ENCODE measurements at places on chromosomes 1 and 21. TPM values are rescaled to one million over a fixed set of nuclear protein-coding genes. Genes with fewer than 3 reads are reported as not detected.

- H3K27me3 ChIP-seq, result no peaks in the 10 kb centered on the region
- DNase-seq, result no peak
- H3K4me1 ChIP-seq, result peaks cover 12% of the 10 kb centered on the region
Measured at GRCh38 chr1:2136386-2137235, 58.0 kb downstream of the FAAP20 start.

DNA sequence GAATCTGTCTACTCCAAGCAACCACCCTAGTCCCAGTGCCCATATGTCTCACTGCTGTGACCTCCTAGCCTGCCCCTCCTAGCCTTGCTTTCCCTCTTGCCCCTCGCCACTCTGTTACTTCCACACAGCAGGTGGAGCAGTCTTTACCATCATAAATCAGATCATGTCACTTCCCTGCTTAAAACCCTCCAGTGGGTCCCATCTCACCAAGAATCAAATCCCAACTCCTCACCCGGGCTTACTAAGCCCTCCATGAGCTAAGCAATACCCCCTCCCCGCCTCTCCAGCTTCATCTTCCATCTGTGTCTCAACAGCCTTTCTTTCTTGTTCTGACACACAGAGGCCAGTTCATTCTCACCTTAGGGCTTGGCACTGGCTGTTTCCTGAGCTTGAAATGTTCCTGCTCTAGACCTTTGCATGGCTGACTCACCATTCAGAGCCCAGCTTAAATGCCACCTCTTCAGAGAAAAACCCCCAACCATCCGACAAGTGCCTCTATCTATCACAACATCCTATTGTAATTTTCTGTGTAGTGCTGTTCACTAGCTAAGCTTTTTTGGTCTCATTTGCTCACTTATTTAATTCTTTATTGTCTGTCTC is 22.3 kb downstream of the KNCN start:
- DNase-seq, result no peak
- no peak overlapping the region for H3K27ac ChIP-seq
- peaks cover 4% of the 10 kb centered on the region for H3K4me1 ChIP-seq
- no peaks in the 10 kb centered on the region for H3K36me3 ChIP-seq

- H3K4me3 ChIP-seq, result peak overlapping the region; percentile 76
- H3K27ac ChIP-seq, result peak overlapping the region; percentile 100
- H3K36me3 ChIP-seq, result peaks cover 4% of the 10 kb centered on the region
- DNase-seq, result peak; percentile 98
- peaks cover 9% of the 10 kb centered on the region for H3K4me1 ChIP-seq
- no peaks in the 10 kb centered on the region for H3K27me3 ChIP-seq
Measured at GRCh38 chr1:155134880-155135414, 705 bp upstream of the SLC50A1 start.

The HNRNPCL2 gene
- total RNA-seq, result not detected

DNA sequence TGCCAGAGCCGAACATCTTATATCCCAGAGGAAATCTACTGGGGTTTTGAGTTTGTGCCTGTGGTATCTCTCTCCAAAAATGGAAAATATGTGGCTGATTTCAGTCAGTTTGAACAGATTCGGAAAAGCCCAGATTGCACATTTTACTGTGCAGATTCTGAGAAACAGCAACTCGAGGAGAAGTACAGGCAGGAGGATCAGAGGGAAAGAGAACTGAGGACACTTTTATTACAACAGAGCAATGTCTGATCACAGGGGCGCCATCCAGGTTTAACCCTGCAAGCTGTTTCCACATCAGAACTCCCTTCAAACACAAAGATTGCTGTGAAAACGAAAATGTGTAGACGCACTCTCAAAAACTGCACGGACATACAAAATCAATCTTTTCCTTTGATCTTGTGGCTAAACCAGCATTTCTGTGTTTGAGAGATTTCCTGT is 43.4 kb downstream of the KCNJ15 start:
- no peaks in the 10 kb centered on the region for H3K36me3 ChIP-seq
- no peak overlapping the region for H3K27ac ChIP-seq
- H3K4me3 ChIP-seq, result no peak overlapping the region
- DNase-seq, result no peak
- no peaks in the 10 kb centered on the region for H3K27me3 ChIP-seq
- no peaks in the 10 kb centered on the region for H3K4me1 ChIP-seq

GRCh38 chr1:173717238-173717637 is 2.5 kb downstream of the KLHL20 start:
- no peaks in the 10 kb centered on the region for H3K36me3 ChIP-seq
- no peak overlapping the region for H3K4me3 ChIP-seq
- H3K27ac ChIP-seq, result no peak overlapping the region
- no peaks in the 10 kb centered on the region for H3K4me1 ChIP-seq
- no peaks in the 10 kb centered on the region for H3K27me3 ChIP-seq

DNA sequence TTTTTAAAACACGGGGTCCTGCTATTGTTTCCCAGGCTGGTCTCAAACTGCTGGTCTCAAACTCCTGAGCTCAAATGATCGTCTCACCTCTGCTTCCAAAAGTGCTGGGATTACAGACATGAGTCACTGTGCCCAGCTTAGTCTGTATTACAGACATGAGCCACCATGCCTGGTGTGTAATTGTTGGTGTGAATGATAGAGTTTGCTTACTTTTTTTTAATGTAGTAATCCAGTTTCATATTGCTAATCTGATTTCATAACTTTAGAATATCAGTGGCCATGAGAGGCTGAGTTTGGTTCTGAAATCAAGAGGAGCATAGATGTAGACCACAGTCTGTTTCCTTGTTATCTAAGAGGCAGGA is 3.4 kb downstream of the EPB41 start:
- H3K27me3 ChIP-seq, result no peaks in the 10 kb centered on the region
- H3K36me3 ChIP-seq, result no peaks in the 10 kb centered on the region
- DNase-seq, result no peak
- no peak overlapping the region for H3K27ac ChIP-seq
- H3K4me1 ChIP-seq, result peaks cover 4% of the 10 kb centered on the region

The TSSK3 gene
- 4.8 TPM for total RNA-seq

DNA sequence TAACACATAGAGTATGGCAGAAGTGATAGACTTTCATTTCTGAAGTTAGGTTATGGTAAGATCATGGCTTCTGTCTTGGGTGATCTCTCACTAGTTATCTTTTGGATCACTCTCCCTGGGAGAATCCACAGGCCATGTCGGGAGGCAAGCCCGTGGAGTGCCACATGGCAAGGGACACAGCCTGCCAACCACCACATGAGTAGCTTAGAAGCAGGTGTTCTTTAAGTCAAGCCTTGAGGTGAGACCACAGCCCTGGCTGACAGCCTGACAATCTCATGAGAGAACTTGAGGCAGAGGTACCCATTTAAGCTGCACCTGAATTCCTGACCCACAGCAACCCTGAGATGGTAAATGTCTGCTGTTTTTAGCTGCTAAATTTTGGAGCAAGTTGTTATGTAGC is 130.4 kb downstream of the KCNN3 start:
- no peaks in the 10 kb centered on the region for H3K4me1 ChIP-seq
- H3K4me3 ChIP-seq, result no peak overlapping the region
- no peaks in the 10 kb centered on the region for H3K36me3 ChIP-seq
- H3K27me3 ChIP-seq, result no peaks in the 10 kb centered on the region
- H3K27ac ChIP-seq, result no peak overlapping the region
- no peak for DNase-seq

GRCh38 chr1:202376247-202376646 is 27.7 kb downstream of the PPP1R12B start:
- DNase-seq, result no peak
- H3K27me3 ChIP-seq, result no peaks in the 10 kb centered on the region
- H3K4me3 ChIP-seq, result no peak overlapping the region
- H3K4me1 ChIP-seq, result no peaks in the 10 kb centered on the region
- H3K36me3 ChIP-seq, result no peaks in the 10 kb centered on the region

GRCh38 chr1:151680391-151680790 is 36.2 kb downstream of the CELF3 start:
- no peak for DNase-seq
- H3K36me3 ChIP-seq, result no peaks in the 10 kb centered on the region
- H3K4me1 ChIP-seq, result peaks cover 5% of the 10 kb centered on the region
- H3K27me3 ChIP-seq, result no peaks in the 10 kb centered on the region
- H3K4me3 ChIP-seq, result peak overlapping the region; percentile 9

DNA sequence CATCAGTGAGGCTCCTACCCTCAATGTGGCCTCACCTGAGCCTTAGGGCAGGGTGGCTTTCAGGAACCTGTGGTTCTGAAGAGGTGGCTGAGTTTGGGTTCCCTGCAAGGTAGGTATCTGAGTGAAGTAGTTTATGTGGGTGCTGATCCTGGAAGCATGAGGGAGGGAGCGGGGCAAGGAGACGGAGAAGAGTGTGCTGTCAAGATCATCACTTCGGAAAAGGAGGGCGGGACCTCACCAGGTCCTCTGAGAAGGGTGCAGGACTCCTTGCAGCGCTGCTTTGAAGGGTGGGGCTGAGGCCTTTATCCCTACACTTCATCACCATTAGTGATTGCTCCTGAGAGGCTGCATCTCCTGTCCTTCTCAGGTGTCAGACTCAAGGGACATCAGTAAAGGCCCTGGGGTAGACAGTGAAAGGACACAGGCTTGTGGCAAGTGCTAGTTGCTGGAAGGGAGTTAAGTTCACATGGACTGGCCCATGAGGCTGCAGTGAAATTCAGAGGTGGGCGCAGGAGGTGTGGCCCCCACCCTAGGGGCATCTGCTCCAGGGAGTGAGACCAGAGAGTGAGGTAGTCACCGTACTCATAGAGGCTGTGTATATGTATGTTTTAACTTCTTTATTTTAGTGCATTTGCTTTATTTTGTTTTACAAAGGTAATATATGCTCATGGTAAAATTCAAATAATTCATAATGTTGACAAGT is 57.3 kb upstream of the GALNT2 start:
- no peak overlapping the region for H3K27ac ChIP-seq
- H3K4me1 ChIP-seq, result no peaks in the 10 kb centered on the region
- no peak overlapping the region for H3K4me3 ChIP-seq
- H3K27me3 ChIP-seq, result no peaks in the 10 kb centered on the region
- DNase-seq, result no peak
